ENCODE measurements at places on chromosomes 4 and X.

GRCh38 chr4:108963910-108964309 is 201.1 kb upstream of the ETNPPL start:
- DNase-seq, result no peak

DNA sequence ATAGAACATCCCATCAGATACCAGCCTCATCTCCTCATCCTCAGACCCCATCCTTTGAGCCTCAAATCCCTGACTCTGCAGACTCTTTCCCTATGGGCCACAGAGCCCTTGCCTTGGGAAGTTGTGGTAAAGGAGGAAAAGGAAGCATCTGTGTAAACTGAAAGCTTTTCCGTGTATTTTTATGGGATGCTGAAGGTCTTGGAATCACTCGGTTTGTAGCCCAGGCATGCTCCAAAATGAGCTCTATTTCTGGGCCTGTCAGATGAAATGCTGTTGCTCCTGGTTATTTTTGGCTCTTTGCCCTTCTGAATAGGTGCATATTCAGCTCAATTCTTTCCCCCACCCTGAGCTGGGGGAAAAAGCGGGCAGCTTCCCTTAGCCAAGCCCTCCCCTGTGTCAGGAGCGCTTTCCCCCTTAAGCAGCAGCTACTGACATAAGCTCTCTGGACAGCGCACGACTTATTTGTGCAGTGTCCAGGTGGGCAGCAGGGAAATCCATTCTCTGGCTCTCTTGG is 5.0 kb upstream of the SEL1L3 start:
- peak; percentile 18 for DNase-seq

- DNase-seq, result no peak
These were observed 14.7 kb downstream of the FGFRL1 start for GRCh38 chr4:1026115-1026514.

- DNase-seq, result no peak
These were observed 34.7 kb upstream of the TMEM184C start for GRCh38 chr4:147582386-147583060.

DNA sequence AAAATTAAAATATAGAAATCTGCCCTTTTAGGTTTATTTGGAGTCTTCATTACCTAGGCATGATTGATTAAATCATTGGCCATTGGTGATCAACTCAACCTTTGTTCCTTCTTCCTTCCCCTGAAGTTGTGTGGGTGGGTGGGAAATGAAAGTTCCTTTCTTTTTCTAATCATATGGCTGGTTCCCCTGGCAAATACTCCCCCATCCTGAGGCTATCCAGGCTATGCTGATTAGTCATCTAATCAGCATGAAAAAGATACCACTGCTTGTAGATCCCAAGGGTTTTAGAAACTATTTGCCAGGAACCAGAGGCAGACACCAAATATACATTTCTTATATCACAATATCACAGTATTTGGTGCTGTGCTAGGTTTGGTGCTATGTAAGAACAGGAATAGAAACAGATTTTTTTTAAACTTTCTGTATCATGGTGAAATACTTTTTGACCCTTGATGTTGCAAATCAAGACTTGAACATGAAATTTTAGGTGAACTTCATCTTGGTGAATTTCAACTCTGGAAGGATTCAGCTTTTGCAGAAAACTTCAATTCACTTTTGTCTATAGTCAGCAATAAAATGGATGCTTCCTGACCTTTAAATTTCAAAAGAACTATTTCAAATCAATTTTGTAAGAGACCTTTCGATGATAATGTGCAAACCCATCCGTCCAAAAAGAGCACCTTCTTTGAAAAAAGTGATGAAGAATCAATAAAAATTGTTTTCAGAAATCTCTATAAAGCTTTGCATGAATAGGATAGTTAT is 71.1 kb downstream of the CCSER1 start:
- no peak for DNase-seq

DNA sequence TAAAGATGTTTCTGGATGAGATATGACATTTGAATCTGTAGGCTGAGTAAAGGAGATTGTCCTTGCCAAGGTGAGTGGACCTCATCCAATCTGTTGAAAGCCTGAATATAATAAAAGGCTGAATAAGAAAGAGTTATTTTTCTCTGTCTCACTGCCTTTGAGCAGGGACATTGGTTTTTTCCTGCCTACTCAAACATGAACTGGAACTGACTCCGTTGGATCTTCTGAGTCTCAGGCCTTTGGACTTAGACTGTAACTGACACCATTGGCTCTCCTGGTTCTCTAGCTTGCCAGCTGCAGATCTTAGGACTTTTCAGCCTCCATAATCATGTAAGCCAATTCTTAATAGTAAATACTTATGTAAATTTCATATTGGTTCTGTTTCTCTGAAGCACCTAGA is 43.5 kb downstream of the PPEF2 start:
- no peak for DNase-seq

DNA sequence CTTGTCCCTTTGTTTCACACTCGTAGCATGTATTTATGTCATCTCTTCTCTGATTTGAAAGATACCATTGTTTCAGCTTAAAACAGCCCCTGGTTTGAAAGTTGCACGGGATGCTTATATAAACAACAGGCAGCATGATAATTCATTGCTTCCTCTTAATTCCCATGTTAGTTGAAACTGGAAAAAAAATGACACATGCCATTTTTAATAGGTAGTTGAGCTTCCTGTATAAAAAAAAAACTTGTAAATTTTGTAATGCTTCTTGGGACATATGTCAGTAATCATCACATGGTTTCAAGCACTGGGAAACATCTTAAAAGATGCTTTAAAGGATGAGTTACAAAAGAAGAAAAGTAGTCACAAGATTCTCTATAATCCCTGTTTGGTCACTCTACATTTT is 243.0 kb downstream of the PALLD start:
- DNase-seq, result peak; percentile 25

DNA sequence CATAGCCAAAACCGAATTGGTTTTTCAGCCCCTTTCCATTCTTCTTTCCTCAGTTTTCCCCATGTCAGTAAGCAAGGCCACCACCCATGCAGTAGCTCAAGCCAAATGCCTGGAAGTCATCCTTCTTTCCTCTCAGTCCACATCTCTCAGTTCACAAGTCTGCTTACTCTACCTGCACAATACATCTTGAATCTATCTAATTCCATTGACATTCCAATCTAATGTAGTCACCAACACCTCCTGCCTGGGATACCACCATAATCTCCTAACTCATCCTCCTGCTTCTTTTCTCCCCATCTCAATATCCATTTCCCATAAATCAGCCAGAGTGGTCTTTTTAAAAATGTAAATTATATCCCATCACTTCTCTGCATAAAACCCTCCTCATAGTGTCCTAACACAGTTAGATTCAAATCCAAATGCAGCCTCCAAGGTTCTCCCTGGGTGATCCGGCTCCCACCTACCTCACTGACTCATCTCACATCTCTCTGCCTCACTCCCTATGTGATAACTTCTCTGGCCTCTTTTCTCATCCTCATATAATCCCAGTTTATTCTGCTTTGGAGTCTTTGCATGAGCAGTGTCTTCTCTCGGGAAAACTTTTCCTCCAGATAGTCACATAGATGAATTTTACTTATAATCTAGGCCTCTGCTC is 26.9 kb downstream of the KCNIP4 start:
- DNase-seq, result no peak

DNA sequence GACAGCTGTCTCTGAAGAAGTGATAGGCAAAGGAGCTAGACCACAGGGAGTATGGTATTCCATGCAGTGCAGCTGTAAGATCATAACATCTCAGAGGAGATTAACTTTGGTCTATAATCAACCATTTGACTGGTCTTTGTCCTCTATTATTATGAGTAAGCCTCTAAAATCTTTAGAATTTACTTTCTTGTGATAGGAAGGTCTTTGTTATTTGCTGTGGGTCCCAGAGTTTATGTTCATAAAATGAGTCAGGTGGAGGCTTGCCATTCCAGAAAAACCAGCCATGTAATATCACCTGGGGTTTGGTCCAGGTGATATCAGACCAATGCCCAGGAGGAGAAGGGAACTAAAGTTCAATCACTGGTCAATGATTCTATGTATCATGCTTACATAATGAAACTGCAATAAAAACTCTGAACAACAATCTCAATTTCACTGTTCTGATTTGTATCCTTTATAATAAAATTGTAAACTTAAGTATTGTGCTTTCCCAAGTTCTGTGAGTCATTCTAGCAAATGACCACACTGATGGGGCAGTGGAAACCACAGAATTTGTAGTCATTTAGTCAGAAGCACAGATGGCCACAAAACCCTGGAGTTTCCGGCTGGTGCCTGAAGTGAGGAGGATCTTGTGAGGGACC is 239.6 kb upstream of the TRAM1L1 start:
- DNase-seq, result no peak

GRCh38 chr4:1940566-1940965 is 68.2 kb downstream of the NELFA start:
- DNase-seq, result no peak

- DNase-seq, result no peak
These were observed 1508.9 kb downstream of the STIM2 start for GRCh38 chr4:28369499-28369898.

DNA sequence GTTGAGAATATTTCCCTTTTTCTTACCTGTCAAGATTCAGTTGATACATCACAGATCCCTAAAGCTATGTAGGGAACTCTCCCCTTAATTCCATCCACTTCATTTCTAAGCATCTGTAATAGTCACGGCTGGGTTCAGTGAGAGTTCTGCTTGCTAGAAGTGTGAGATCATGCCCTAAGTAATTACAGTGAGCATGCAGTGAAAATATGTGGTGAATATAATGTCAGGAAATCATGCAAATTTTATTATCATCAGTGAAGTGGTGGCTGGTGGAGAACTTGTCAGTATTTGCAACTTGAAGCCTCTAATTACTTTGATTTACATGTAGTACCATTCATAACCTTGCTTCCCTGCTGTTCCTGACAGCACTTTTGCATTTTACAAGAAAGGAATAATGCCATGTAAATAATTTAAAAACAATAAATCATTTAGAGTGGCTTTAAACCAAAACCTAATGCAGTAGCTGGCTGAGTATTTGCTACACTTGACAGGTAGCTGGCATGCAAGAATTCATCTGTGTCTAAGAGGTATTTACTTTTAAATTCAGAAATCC is 28.3 kb upstream of the CFAP299 start:
- no peak for DNase-seq

DNA sequence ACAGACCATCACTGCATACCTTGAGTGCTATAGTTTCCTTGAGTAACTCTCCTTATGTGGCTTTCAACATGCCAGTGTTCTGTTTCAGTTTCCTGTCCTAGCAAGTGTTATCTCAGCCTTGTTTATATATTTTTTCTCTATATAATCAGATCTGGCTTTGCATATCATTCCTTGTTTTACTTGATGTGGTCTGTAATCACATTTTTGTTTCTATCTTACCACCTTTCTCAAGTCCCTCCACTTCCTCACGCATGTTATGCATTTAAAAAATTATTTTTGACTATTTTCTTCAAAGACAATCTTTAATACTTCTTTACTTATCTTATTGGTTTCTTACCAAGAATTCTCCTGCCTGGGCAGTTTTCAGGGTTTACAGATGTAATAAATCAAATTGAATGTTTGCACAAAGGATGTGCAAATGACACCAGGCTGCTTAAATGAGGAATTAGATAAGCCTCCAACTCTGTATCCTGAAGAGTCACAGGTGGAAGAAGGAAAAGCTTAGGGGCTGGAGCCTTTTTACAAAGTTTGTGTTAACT is 351.2 kb downstream of the BMPR1B start:
- no peak for DNase-seq

DNA sequence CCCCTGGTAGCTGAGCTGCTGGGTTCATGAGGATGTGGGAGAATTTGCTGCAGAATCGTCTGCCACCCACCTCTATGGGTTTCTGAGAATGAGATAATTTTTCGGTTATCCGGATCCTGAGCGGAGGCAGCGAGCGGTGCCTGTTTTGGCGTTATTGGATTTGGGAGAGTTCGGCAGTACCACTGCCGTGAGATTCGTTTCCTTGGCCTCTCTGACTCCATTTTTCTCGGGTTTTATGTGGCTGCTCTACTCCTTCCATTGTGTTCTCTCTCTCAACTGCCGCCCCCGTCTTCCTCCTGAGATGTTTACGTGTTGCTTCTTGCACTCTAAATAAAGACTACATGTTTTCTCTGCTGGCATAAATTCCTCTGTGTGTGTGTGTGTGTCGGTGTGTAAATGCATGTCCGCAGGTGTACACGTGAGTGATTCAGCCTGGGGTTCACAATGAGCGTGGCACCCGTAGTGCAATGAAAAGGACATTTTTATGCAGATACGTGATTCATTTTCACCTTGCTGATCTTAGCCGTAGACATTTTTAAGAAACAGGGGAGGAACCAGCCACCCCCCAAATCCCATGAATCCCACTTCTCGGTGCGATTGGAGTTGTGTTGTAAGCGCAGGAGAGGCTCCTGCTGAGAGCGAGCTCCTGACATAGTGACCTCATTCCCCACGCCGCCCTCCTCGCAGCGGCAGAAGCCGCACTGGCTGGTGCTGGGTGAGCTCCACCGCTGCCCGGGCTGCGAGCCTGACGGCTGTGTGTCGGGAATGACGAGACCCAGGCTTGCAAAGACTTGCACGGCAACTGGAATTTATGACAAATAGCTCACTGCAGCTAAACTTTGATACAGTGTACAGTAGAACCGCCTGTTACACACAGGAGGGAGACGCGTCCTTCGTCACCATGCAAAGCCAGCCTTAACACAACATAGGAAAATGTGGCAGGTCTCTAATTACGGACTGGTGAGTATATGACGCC is 82.2 kb downstream of the STOX2 start:
- DNase-seq, result peak; percentile 83

GRCh38 chr4:79576429-79576753 is 168.4 kb upstream of the GK2 start:
- DNase-seq, result peak; percentile 79

GRCh38 chrX:150543230-150544155 is 24.9 kb upstream of the MTM1 start:
- no peak for DNase-seq

GRCh38 chrX:134172588-134173259 is 64.3 kb upstream of the CCDC160 start:
- peak; percentile 40 for DNase-seq

DNA sequence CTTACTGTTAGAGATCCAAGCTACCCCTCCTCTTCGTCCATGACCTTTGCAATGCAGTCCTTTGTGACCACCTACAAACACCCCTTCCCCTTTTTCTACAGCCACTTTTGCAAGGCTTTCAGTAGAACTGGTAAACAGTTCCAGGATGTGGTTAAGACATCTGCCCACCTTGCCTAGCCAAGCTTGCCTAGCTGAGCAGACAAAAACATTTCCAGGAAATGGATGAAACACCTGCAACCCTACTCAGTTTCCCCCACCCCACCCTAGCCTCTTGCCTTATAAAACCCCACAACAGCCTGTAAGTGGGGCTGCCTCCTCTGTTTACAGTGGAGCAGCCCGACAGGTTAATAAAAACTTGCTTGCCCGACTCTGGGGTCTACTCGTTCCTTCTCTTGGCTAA is 133.8 kb downstream of the ZC4H2 start:
- no peak for DNase-seq

GRCh38 chr4:80213117-80213815 is 16.0 kb downstream of the PRDM8 start:
- DNase-seq, result no peak

Measured in muscle of leg (tissue), 16 donors.